ENCODE measurements at places on chromosomes 7 and 10. TPM values are rescaled to one million over a fixed set of nuclear protein-coding genes. Genes with fewer than 3 reads are reported as not detected.

The SPDYE16 gene
- not detected for total RNA-seq

The LOXL4 gene
- 0.64 TPM for total RNA-seq

The FGF8 gene
- not detected for total RNA-seq

The SPDYE6 gene
- not detected for total RNA-seq

The IDI2 gene
- total RNA-seq, result not detected

Data from tracheal epithelial cell (primary cell).